Foreskin fibroblast (primary cell): ENCODE measurements at places on chromosomes 4 and X.

DNA sequence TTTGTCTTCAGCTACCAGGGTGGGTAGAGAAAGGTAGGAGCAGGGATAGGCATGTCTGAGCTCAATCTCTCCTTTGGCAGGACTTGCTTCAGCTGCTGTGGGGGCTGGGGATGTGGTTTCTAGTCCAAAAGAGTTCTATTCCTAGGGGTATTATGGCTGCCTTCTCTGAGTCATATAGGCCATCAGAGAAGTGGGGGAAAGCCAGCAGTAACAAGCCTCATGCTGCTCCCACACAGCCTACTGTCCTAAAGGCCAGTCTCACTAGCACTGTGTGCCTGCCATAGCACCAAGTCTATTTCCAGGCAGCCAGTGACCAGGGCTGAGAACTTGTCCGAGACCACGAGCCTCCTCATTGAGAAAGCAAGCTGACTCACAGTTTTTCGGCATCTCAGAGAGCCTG is 270.6 kb downstream of the DCAF12L2 start:
- no peak for DNase-seq

DNA sequence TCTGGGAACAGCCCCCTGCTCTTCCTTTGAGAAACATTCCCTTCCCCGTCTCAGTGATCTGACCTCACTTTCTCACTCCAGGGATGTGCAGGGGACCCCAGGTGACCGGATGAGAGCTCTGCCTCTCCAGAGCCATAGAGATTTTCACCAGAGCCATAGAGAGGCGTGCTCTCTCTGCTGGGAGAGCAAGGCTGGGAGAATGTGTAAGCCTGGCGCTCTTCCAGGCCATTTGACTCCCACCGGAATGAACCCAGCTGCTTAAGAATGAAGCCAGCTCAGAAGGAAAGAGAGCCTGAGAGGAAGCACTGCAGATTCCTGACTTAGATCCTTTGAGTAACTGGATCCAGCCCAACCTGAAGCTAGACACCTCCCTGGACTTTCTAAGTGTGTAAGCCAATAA is 106.4 kb downstream of the DHX15 start:
- DNase-seq = peak; percentile 89

- DNase-seq = peak; percentile 36
Measured at GRCh38 chr4:26094911-26095310, 180.9 kb downstream of the SMIM20 start.

GRCh38 chr4:95038791-95039190 is 281.0 kb downstream of the BMPR1B start:
- no peak for DNase-seq

DNA sequence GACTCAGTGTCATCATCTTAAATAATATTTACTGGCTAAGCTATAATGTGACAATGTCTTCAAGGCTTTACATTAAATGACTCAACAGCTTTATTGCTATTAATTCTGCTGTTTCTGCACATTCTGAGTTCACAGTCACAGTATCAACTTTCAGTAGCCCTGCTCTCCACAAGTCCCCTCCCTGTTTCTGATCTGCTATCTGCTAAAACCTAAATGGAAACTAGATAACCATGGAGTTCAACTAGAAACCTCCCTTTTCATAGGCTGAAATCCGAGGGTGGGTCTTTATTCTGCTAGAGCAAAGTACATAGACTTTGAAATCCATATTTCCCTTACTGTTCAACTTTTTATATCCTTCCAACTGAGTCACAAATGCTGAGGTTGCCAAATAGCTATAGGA is 5.4 kb upstream of the ACE2 start:
- DNase-seq = no peak

GRCh38 chr4:145552181-145552822 is 66.9 kb upstream of the MMAA start:
- DNase-seq = no peak

GRCh38 chrX:54714424-54714823 is 83.6 kb downstream of the ITIH6 start:
- no peak for DNase-seq

DNA sequence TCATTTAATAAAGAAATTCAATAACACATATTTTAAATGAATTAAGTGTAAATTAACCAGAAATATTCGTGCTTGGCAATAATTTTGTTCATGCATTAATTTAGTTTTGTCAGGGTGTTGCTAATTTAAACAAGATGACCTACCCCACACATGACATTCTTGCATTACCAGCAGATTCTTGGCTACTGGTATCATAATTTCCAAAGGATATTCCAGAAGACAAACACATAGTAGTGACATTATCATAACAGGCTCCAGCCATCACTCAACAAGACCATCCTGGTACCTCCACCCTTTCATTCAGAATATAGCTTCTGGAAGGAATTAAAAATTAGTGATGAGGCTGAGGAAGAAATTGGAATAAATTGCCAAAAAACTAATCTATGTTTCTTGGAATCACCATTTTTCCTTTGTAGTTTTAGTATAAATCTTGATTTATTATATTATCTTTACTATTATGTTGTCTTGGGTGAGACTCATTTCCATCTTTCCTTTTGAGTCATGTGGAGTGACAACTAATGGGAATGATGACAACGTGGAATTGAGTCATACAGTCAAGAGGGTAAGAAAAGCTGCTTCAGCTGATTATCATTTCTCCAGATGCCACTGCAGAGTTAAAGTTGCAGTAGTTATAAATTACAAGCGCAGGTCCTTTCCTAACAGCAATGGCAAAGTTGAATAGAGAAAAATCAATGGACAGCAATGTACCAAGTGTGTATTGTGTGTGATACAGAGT is 30.9 kb upstream of the HHIP start:
- DNase-seq = peak; percentile 57

DNA sequence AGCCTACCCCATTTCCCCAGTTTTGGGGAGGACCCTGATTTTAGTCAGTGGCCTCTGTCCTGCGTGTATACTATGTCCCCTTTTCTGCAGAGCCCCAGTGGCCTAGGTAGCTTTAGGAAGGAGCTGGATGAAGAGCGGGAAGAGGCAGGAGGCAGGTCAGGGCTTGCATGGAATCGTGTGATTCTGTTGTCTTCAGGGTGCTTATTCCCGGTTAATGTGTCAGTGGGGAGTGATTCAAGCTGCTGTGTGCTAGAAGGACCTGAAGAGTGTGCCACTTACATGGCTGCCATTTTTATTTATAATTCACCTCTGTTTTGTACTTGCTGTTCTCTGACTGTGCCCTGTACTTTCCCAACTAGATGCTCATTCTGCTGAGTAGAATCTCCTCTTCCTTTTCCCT is 127.3 kb upstream of the AMOT start:
- DNase-seq = no peak

GRCh38 chrX:10049236-10049635 is 82.1 kb downstream of the CLDN34 start:
- no peak for DNase-seq

- DNase-seq = peak; percentile 97
Measured at GRCh38 chr4:159102622-159103383, at the start of gene RAPGEF2. Gene RAPGEF2, plus strand, starts transcription at chr4:159103079. Its CDS starts 1,084 bp downstream, at chr4:159104163.

GRCh38 chr4:79198951-79199587 is 126.8 kb downstream of the NAA11 start:
- DNase-seq = no peak

DNA sequence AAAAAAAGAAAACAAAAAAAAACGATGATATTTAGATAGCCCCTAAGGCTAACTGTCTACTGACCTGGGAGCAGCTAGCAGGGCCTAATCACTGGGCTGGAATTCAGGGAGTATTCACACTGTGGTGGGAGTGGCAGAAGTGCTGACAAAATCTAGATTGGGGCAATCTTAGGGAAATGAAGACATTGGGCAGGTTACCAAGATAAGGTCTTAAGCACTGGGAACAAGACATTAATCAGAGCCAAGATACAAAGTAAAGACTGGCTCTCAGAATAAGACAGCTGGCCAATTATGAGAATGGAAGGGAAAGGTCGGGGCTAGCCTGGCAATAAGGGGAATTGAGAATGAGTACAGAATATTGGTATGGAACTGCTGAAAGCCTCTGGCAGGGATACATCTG is 100.2 kb upstream of the GRIA3 start:
- DNase-seq = peak; percentile 33

DNA sequence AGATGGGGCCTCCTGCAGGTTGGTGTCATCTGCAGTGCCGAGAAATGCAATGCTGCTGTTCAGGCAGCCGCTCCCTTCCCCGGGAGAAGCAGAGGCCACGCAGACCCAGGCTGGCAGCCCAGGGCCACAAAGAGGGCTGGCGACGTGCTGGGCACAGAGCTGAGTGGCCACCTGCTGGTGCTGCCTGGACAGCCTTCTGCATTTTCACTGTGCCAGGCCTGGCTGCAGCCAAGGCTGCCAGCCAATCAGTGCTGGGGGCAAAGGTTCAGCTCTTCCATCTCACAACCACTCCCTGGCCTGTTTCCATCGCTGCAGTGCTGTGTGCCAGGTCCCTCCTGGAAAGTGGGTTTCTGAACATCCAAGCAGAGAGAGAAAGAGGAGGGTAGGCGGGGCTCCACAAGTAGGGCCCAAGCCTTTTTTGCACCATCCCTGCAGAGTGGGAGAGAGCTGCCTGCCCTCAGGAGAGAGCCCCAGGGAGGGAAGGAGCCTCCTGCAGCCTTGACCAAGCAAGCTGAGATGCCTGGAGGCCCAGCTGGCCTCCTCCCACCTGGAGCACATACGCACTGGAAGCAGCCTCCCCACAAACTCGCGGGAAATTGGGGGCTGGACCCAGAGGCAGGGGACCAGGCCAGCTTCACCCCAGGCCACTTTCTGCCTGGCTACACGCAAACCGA is 20.1 kb downstream of the ADRA2C start:
- no peak for DNase-seq

DNA sequence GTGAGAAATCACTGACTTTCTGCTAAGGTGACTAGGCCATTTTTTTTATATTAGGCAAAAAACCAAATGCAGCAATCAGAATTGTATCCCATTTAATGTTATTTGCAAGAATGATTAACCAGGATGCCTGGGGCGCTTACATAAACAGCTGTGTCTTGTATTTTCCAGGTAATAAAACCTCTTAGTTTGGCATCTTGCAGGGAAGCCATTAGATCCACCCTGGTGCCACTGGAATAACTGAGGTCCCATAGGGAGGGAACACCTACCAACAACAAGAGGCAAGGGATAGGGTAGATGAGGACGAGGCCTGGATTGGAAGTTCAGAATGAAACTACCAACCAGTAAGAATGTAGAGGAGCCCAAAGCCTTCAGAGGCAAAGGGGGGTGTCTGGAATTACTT is 288.3 kb downstream of the ARHGAP24 start:
- no peak for DNase-seq

GRCh38 chr4:33941854-33942253 is 2302.5 kb downstream of the ARAP2 start:
- peak; percentile 15 for DNase-seq

- no peak for DNase-seq
Measured at GRCh38 chr4:105677709-105678108, 30.8 kb downstream of the INTS12 start.

- DNase-seq = no peak
Measured at GRCh38 chrX:16827225-16827624, 41.0 kb downstream of the TXLNG start.

GRCh38 chr4:160091631-160092030 is 988.8 kb downstream of the RAPGEF2 start:
- DNase-seq = no peak

- DNase-seq = no peak
Measured at GRCh38 chr4:168852933-168853713, 156.9 kb downstream of the CBR4 start.

- no peak for DNase-seq
Measured at GRCh38 chr4:47155919-47156318, 124.6 kb downstream of the GABRB1 start.

- DNase-seq = no peak
Measured at GRCh38 chr4:147163311-147163710, 217.6 kb upstream of the TTC29 start.

GRCh38 chrX:132953354-132953753 is 5.1 kb downstream of the HS6ST2 start:
- DNase-seq = no peak

DNA sequence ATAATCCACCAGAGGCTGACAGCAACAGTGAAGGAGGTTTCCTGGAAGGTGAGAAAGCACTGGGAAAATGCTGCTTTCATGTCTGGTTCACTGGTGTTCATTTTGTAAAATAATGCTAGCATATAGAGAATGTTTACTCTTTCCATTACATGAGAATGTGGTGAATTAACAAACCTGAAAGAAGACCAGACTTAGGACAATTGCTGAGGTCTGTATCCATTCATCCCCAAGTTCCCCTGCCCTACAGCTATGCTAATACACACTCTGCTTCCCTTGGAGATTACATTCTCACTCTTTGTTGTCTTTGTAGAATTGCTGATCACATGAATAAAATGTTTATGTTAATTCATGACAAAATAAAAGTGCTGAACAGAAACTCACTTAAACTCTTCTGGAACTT is 99.5 kb downstream of the ARHGAP6 start:
- DNase-seq = no peak

- DNase-seq = no peak
Measured at GRCh38 chr4:140575489-140575888, 6.7 kb upstream of the UCP1 start.

DNA sequence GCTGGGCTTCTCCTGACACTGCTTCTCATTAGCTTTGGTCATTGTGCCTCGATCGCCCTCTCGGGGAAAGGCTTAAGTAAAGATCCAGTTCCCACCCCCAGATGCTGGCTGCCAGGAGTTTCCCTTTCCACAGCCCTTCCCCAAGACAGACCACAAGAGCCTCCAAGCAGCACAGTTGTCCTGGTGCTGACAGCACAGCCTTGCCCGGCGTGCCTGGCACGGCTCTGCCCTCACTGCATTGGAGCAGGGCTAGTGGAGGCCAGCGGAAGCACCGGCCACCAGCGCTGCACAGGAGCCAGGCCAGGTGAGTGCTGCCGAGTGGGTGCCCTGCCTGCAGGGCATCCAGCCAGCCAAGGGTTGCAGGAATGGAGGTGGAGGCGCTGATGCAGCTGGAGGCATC is 9.7 kb upstream of the MSANTD1 start:
- DNase-seq = no peak

GRCh38 chr4:13710246-13710885 is 82.8 kb upstream of the BOD1L1 start:
- no peak for DNase-seq

GRCh38 chrX:115372152-115372551 is 82.6 kb downstream of the LUZP4 start:
- DNase-seq = peak; percentile 53

GRCh38 chr4:81459228-81459627 is 12.5 kb downstream of the RASGEF1B start:
- no peak for DNase-seq

DNA sequence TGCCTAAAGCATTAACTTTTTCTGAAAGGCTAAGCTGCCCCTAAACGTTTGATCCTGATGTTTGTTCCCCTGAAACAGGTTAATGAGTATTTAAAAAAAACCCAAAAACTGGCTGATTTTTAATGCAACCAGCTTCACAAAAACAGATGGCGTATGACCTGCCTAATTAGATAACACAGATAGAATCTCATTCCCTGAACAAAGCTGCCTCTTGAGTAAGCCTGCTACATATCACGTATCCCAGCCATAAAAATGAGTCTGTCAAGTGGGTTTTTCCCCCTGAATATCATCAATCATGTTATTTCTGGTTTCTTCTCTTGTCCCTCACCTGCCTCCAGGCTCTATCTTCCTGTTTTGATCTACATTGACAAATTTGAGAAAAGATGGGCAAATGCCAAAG is 154.2 kb upstream of the FAM9B start:
- DNase-seq = no peak

- peak; percentile 25 for DNase-seq
Measured at GRCh38 chr4:140423106-140423505, 4.3 kb downstream of the CLGN start.

- no peak for DNase-seq
Measured at GRCh38 chr4:60201052-60201673, 999.0 kb upstream of the ADGRL3 start.
